ENCODE measurements at places on chromosomes 11 and 22.

DNA sequence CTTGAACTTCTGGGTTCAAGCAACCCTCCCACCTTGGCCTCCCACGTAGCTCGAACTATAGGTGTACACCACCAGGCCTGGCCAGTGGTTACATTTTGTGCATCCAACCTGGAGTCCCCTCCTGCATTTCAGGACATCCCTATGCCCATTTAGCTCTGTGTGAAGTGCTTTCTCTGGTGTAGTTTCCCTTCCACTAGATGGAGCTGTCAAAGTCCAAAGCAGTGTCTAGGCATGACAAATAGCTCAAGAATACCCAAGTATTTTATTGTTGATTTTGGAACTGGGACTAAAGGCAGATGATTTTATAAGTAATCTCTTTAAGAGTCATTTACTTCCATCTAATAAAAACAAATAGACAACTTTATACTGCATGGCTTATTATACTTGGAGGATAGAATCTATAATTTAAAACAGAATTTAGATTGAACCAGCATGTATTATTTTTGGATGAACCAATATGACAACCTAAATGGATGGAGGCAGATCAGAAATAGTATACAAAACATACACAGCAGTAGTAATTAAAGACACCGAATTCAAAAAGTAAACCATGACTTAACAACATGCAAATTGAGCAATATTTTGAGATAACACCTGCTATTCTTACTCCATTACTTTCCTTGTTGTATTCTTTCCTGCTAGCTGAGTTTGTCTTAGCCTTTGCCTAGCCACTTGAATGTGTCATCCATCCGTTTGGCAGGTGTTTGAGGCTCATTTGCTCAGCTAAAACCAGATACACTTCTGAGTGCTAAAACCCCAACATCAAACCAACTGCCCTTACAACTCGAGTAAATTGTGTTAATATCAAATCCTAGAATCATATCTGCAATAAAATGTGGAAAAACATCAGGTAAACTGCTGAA, 37.7 kb downstream of the EIF4ENIF1 start:
- DNase-seq = no peak

- no peak for DNase-seq
Measured at GRCh38 chr22:22245256-22245909, 797 bp downstream of the VPREB1 start.

GRCh38 chr11:69215784-69216415, 60.2 kb downstream of the SMIM38 start:
- DNase-seq = no peak

DNA sequence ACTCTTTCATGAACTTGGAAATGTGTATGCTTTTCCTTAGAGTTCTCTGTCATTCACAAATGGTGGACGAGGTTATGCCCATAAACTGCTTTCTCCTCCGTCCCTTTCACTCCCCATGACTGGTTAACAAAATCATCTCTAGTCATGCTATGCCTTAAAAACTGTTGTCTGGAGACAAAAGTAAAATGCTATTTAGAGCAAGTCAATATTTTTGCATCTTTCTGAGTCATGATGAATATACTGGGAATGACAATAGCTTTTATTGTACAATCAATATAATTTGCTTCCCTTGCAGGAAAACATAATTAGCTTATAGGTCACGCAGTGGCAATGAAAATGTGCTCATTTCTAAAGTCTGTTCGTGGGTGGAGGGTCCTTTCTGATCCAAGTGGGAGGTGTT, 216.7 kb upstream of the SORL1-AS1 start:
- DNase-seq = no peak

GRCh38 chr11:78834886-78835285, 260.2 kb upstream of the NARS2 start:
- DNase-seq = no peak

DNA sequence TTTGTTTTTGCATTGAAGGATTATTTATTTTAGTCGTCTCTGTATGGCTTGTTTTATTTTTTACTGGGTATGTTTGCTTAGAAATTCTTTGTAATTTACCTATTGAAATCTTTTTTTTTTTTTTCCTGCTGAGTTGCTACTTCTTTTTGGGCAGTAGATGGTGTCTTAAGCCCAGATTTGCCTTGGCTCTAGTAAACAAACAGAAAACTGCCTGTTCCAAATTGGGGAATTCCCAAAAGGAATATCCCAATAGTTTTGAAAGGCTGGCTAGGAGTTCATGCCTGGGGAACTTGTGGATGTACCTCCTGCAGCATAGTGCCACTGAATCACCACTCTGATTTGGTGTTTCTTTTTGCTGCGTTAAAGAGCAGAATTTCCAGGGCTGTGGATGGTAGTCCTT, 17.7 kb downstream of the PAMR1 start:
- DNase-seq = no peak

- DNase-seq = no peak
Measured at GRCh38 chr11:112159098-112160065, 4.5 kb downstream of the IL18 start.

DNA sequence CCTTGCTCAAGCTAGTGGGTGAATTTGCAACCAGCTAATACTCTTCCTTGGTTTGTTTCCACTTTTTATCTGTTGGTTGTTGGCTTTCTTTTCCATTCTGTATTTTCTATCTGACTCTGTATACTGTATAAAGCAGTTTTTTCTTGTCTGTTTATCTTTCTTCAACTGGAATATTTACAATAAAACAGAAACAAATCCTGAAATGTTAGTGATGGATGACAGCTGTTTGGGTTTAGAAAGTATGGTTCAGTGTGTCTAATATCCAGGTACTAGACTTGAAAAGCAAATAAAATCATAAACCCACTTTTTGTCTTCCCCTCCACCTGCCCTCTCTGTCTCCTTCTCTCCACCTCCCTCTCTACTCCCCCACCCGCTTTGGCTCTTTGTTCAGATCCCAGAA, 35.3 kb upstream of the TBCEL start:
- no peak for DNase-seq

Data from posterior cingulate gyrus (tissue), 11 donors.